ENCODE measurements at places on chromosomes 16 and 17.

DNA sequence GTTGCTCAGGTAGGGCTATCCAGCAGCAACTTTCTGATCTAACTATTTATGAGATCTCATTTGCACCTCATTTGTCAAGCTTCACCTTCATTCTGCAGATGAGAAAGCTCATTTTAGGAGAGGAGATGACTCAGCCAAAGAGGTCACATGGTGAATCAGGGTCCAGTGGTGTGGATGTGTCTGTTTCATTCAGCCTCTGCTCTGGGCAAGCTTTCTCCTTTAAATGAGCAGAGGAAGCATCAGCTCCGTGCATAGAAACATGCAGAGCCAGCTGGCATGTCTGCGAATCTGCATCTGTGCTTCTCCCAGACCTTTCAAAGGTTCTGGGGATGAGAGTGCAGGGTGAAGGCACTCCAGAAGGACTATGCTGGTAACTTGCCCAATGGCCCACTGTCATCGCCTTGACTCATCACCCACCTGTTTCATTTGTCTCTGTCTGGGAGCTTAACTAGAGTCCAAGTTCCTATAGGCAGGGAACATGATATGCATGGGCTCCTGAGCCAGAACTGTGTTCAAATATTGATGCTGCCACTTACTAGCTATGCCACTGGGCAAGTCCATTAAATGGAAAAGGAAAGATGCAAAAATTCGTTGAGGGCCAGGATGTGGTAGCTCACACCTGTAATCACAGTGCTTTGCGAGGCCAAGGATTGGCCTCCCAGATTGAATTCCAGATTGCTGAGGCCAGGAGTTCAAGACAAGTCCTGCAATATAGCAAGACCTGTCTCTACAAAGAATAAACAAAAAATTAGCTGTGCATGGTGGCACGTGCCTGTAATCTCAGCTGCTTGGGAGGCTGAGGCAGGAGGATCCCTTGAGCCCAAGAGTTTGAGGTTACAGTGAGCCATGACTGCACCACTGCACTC, 67.1 kb upstream of the NLK start:
- no peak overlapping the region for H3K4me3 ChIP-seq
- no peaks in the 10 kb centered on the region for H3K36me3 ChIP-seq
- no peak for DNase-seq
- no peaks in the 10 kb centered on the region for H3K4me1 ChIP-seq
- H3K27ac ChIP-seq, result no peak overlapping the region

DNA sequence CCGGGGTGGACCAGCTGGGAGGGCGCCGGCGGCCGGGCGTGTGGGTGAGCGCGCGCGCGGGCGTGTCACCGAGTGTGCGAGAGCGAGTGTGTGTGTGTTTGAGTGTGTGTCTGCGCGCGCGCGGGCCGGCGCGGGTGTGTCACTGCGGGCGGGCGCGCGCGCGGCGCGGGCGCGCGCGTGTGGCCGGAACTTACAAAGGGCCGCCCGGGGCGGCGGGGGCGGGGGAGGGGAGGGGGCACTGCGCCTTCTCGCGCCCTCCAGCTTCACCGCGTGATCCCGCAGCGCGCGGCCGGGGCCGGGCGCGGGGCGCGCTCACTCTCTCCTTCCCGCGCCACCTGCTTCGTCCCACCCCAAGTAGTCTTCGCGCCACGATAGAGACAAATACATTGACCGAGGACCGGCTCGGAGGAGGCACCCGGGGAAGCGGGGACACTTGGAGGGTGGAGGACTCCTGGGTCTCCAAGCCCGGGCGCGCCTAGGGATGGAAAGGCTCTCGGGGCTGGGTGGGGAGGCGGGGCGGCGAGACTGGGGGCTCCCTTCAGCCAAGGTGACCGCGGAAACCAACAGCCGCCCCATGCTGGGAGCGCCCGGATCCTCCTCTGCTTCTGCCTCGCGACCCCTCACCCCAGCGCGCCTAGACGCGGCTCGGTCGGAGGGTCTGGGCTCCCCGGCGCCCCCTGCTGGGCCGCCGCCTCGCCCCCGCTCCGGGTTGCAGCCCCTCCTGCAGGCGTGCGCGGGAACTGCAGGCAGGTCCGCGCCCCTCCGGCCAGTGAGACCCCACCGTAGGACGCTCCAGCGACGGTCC, at the start of gene SRCIN1:
Gene SRCIN1, minus strand, starts transcription at position 112 of the 805 bp plus-strand sequence. CDS start 247 bp downstream, outside the sequence.
- peak; percentile 68 for DNase-seq
- H3K27ac ChIP-seq, result no peak within 1 kb of the TSS
- peak within 1 kb of the TSS; percentile 52 for H3K4me3 ChIP-seq
- peaks cover 39% of the 10 kb centered on the region for H3K27me3 ChIP-seq

DNA sequence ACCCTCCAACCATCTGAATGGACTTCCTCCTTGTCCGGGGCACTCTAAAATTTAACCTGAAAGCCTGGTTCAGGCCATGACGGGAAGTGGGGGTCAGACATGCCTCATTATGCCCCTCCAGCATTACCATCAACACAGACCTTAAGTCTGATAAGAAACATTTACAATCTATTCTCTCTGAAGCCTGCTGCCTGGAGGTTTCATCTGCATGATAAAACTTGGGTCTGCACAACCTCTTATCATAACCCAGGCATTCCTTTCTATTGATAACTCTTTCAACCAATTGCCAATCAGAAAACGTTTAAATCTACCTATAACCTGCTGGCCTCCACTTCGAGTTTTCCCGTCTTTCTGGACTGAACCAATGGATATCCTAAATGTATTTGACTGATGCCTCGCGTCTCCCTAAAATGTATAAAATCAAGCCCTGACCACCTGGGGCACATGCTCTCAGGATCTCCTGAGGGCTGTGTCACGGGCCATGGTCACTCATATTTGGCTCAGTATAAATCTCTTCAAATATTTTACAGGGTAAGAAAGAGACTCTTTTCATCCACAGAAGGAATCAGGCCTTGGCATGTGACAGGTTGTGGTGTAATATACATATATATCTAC, 45.6 kb downstream of the LYRM1 start:
- no peaks in the 10 kb centered on the region for H3K27me3 ChIP-seq
- no peak overlapping the region for H3K27ac ChIP-seq
- H3K4me1 ChIP-seq, result no peaks in the 10 kb centered on the region
- H3K4me3 ChIP-seq, result no peak overlapping the region

GRCh38 chr17:9291912-9292560, 270.7 kb downstream of the NTN1 start:
- H3K27ac ChIP-seq, result peak overlapping the region; percentile 17
- no peaks in the 10 kb centered on the region for H3K4me1 ChIP-seq
- H3K27me3 ChIP-seq, result no peaks in the 10 kb centered on the region
- H3K4me3 ChIP-seq, result no peak overlapping the region
- H3K36me3 ChIP-seq, result no peaks in the 10 kb centered on the region

DNA sequence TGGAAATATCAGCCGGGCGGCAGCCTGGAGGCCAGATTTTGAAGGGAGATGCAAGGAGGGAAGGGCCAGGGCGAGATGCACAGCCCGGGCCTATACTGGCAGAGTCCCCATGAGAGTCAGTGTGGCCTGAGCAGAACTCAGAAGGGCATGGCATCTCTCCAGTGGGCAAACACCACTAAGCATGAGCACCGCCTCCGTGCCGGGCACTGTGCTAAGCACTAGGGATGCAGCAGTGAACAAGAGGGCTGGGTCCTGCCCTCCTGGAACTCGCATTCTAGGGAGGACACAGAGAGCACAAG, 33.5 kb downstream of the TK2 start:
- no peak for DNase-seq
- H3K4me1 ChIP-seq, result peaks cover 62% of the 10 kb centered on the region
- no peaks in the 10 kb centered on the region for H3K27me3 ChIP-seq
- H3K36me3 ChIP-seq, result peaks cover 5% of the 10 kb centered on the region
- H3K27ac ChIP-seq, result peak overlapping the region; percentile 98

GRCh38 chr16:8583732-8584131, 6.6 kb downstream of the TMEM114 start:
- H3K4me3 ChIP-seq, result no peak overlapping the region
- H3K27ac ChIP-seq, result no peak overlapping the region
- H3K27me3 ChIP-seq, result peaks cover 4% of the 10 kb centered on the region

GRCh38 chr17:82302991-82303943, 14.1 kb downstream of the CD7 start:
- no peak overlapping the region for H3K4me3 ChIP-seq
- no peak for DNase-seq
- no peaks in the 10 kb centered on the region for H3K36me3 ChIP-seq
- H3K27me3 ChIP-seq, result peaks cover 18% of the 10 kb centered on the region
- peaks cover 4% of the 10 kb centered on the region for H3K4me1 ChIP-seq

DNA sequence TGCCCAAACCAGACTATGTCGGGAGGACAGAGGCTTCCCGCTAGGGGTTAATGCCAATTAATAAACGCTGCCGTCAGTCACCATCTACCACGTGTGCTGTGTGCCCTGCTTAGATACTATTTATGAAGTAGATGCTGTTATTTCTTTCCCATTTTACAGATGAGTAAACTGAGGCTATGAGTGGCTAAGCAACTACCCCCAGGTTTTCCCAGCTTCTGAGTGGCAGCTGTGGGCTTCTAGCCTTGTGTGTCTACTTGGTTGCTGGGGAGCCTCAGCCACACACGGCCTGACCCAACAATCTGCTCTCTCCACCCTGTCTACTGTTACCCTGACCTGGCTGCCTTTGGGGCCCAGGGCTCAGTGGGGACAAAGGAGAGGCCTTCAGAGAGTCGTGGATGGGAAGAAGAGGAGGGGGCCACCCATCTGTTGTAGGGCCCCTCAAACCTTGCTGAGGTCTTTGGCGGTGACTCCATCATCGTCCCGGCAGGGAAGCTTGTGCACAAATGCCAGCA, 7.1 kb downstream of the GIT1 start:
- H3K4me1 ChIP-seq, result peaks cover 37% of the 10 kb centered on the region
- DNase-seq, result no peak
- H3K36me3 ChIP-seq, result peaks cover 4% of the 10 kb centered on the region
- no peak overlapping the region for H3K4me3 ChIP-seq
- no peaks in the 10 kb centered on the region for H3K27me3 ChIP-seq
- H3K27ac ChIP-seq, result no peak overlapping the region

DNA sequence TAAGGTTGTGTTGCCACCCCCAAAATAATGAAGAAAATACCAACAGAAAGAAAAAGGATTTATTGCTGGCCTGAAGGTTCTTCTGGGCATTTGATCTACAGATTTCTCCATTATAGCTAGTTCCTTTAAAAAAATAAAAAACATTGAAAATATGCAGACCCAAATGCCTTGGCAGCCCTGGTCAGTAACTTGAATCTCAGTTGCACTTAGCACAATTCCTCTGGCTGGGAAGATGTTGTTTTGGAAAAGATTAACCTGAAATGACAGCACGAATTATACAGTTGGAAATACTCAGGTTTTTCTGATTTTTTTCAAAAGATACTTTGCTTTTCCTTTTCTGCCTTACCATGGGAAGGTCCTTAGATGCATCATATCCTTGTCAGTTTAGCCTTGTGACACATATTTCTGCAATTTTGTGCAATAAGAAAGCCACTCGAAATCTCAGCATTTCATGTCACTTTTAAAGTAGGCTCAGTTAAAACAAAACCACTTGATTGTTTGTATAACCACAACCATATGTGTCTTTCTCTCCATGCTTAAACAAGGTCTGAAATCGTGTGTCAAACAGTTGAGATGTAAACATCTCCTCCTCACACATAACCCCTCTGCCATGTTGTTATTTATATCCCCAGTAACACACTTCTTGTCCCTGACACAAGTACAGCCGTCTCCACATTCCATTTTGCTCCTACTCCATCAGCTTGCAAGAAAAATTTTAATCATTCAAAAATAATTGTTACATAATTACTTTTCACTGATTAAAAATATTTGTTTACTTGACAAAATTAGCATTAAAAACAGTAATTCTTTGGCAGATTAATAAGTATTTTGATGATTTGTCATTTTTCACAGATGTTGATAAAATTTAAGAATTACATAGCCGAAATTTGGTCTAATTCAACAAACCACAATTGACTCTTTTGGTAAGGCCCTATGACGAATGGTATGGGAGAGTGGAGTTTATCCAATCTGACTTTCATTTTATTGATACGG, 61.1 kb downstream of the SIAH1 start:
- H3K27me3 ChIP-seq, result no peaks in the 10 kb centered on the region
- peaks cover 26% of the 10 kb centered on the region for H3K4me1 ChIP-seq
- peaks cover 9% of the 10 kb centered on the region for H3K36me3 ChIP-seq
- no peak for DNase-seq

DNA sequence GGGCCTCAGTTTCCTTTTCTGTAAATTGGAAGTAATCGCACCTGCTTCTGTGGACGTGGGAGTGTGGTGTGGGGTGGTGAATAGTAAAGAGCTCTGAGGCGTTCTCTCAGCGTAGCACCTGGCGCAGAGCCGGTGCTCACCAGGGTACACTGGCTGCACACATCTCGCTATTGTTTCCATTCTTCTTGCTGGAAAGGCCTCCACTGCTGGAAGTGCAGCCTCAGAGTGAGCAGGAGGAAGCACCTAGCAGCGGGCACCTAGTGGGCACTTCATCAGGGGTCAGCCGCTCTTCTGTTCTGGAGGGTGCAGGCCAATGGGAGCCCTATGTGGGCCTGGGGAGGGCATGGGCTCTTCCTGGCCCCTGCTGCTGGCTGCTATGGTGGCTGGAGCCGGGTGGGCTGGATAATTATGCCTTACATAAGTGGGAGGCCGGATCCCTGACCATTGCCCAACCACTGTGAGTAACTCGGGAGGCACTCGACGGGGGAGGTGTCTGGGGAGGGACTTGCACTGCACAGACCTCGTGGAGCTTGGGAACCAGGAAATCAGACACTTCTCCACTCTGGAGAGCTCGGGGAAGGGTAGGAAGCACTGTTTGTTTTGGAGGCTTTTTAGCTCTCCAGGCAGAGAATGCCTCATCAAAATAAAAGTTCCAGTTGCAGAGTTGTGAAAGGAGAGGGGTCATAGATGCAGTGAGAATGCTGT, 1.7 kb downstream of the MAP2K3 start:
- peaks cover 37% of the 10 kb centered on the region for H3K4me1 ChIP-seq
- H3K27me3 ChIP-seq, result no peaks in the 10 kb centered on the region
- DNase-seq, result peak; percentile 90
- H3K36me3 ChIP-seq, result peaks cover 1% of the 10 kb centered on the region

DNA sequence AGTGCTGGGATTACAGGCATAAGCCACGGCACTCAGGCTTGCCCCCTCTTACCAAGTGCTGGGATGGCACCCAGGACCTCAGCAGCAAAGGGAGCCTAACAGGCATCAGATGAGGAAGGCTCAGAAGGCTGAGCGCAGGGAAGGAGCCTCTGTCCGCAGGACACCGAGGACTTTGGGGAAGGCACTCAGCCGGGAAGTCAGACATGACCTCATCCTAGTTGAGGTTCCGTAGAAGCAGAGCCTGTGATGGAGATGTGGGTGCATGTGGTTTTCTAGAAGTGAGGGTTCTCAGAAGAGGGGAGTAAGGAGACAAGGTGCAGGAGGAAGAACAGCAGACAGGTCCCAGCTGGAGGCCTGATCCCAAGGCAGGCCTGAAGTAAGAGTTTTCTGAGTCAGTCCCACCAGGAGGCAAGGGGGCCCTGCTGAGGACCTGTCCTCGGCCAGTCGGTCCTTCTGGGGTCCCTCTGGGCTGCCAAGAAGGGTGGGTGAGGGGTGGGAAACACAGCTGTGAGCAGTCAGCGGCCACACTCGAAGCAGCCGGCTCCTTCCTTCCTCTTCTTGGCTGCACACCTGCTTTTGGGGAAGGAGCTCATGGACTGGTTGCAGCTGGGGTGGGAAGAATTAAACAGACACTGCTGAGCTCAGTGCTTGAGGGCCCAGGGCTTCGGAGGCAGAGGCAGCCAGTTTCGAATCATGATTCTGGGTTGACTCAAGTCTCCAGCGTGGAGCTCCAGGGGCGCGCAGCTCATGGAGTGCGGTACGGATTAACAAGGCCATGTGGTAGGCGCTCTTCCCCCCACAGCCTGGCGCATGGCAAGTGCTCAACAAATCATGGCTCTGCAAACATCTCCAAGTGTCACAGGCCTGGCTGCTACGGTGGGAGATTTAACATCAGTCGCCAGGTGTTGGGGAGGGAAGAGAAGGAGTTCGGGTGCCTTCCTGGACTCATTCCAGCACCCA, 38.9 kb upstream of the SNN start:
- no peaks in the 10 kb centered on the region for H3K4me1 ChIP-seq
- no peaks in the 10 kb centered on the region for H3K27me3 ChIP-seq
- DNase-seq, result peak; percentile 55
- peak overlapping the region; percentile 24 for H3K27ac ChIP-seq
- no peak overlapping the region for H3K4me3 ChIP-seq
